ENCODE measurements at places on chromosomes 13 and 19.

DNA sequence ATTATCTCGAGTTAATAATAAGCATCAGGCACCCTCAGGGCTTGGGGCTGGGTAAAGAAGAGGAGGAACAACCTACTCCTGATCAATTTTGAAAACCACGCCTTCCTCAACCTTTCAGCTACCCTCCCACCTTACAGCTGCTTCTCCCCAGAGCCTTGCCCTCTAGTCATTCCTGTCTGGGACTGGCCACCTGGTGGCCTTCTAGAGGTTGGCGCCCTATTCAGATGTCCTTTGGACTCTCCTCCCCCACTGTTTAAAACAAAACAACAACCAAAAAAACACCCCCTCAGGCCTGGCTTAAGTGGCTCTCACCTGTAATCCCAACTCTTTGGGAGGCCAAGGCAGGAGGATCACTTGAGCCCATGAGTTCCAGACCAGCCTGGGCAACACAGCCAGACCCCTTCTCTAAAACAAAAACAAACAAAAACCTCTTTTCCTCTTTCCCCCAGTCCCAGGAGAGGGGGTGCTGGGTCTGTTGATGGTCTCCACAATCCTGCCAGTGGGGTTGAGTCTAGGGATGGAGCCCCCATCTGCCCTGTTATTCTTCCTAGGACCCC, 62.3 kb downstream of the CCDC70 start:
- DNase-seq, result no peak

DNA sequence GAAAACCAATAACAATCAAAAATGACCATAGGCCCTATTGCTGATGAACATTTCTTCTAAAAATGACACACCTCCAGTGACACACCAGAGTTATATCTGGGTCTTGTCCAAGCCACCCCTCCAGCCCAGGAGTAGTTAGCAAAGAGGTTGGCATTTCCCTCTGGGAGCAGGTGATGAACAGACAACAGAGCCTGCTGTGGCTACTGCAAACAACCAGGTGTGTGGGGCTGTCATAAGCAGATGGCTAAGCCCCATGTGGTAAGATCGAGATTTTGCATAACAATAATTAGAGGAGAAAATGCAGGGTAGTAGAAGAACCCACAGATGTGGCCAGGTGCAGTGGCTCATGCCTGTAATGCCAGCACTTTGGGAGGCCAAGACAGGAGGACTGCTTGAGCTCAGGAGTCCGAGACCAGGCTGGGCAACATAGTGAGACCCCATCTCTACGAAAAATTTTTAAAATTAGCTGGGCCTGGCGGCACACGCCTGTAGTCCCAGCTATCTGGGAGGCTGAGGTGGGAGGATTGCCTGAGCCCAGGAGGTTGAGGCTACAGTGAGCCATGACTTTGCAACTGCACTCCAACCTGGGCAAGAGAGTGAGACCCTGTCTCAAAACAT, 5.0 kb downstream of the XRCC1 start:
- peak; percentile 69 for DNase-seq

GRCh38 chr13:105721016-105721415, 814.4 kb downstream of the EFNB2 start:
- no peak for DNase-seq

DNA sequence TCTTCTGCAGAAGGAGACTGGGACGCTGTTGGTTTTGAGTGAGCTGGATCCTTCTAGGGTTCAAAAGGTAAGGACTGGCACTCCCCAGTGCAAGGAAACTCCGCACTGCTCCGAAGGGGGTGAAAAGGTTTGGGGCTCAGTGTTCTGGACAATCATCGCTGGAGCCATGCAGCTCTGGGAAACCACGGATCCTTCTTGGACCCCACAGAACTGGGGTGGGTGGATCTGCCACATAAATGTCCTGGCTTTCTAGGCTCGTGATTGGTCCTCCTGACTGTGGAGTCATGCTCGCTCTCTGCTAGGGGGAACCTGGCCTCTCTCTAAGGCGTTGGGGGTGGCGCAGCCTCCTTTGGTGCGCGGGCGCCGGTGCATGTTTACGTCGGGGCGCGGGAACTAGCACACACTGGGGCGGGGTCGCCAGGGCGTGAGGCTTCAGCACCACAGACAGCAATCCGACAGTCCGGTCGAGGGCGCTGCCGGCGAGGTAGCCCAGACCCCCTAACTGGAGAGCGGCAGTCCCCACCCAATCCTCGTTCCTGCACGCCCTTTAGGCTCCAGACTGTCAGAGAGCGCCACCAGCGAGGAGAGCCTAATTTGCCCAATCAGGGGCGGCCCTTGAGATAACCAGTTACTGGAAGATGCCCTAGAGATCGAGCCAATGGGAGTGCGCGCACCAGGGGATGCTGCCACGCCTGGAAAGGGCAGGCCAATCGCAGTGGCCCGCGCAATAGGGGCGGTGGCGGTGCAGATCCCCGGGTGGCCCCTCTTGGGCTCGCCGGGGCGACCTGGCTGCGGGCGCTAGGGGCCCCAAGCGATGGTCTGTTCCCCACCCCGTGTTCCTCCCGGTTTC, 913 bp upstream of the ELAVL3 start:
- peak; percentile 96 for DNase-seq

GRCh38 chr19:29259153-29259552, 46.2 kb upstream of the UQCRFS1 start:
- DNase-seq, result no peak

- DNase-seq, result no peak
Measured at GRCh38 chr19:42303101-42303464, 659 bp upstream of the PAFAH1B3 start.
